ENCODE measurements at places on chromosomes 16 and 17. TPM values are rescaled to one million over a fixed set of nuclear protein-coding genes. Genes with fewer than 3 reads are reported as not detected.
A peak's percentile ranks its signal among the peaks of the same experiment; 100 is the strongest.

DNA sequence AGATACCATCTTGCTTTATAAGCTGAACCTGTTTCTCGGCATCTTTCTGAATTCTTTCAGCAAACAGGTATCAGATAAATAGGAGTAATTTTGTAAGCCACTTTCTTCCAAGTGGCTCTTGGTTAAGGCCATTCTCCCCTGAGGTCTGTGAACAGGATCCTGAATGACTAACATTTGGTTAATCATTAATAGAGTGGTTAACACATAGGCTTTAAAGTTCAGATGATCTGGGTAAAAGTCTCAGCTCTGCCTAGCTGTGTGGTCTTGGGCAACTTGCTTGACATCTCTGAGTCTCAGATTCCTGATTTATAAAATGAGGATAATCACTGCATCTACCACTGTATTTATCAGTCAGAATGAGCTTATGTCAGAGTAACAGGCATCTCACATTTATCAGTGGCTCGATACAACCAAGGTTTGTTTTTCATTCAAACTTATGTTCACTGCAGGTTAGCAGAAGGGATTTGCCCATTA lies 44.4 kb upstream of the ANKFN1 start:
- no peak for DNase-seq

GRCh38 chr17:68598545-68598961 lies 2.6 kb downstream of the FAM20A start:
- no peak for DNase-seq

DNA sequence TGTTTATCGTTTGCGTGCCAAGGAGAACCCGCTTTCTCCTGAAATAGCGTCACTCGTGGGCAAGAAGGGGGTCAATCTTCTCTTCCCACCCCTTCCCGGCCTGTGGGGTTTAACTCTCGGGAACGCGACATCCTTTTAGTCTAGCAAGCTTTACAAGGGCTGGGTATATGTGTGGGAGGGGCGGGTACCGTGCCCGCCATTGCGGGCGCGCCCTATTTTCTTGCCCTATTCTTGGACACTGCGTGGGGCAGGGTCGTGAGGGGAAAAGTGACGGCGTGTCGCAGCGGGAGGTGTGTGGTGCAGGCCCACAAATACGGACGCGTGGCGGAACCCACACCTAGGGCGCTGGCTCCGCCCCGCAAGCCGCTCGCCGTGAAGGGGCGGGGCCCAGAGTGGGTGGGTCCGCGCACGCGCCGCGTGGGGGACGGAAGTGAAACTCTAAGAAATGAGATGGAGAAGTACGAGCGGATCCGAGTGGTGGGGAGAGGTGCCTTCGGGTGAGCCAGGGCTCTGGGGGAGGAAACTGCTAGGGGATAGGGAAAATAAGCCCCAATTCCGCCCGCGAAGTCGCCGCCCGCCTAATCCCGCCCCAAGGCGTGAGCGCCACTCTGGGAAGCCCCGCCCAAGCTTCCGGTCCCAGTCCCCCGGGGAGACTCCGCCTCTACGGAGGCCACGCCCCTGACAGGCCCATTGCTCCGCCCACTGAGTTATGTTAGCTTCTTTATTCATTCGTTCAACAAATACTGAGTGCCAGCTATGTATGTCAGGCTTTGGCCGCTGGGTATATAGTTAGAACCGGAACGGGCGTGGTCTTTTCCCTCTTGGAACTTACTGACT lies at the start of gene NEK8:
NEK8 (plus strand) TSS at position 425 of the 837 bp plus-strand sequence; CDS start at position 451, 26 bp downstream.
- peak; percentile 97 for DNase-seq

GRCh38 chr16:75074920-75075687 lies 41.5 kb downstream of the LDHD start:
- peak; percentile 72 for DNase-seq

DNA sequence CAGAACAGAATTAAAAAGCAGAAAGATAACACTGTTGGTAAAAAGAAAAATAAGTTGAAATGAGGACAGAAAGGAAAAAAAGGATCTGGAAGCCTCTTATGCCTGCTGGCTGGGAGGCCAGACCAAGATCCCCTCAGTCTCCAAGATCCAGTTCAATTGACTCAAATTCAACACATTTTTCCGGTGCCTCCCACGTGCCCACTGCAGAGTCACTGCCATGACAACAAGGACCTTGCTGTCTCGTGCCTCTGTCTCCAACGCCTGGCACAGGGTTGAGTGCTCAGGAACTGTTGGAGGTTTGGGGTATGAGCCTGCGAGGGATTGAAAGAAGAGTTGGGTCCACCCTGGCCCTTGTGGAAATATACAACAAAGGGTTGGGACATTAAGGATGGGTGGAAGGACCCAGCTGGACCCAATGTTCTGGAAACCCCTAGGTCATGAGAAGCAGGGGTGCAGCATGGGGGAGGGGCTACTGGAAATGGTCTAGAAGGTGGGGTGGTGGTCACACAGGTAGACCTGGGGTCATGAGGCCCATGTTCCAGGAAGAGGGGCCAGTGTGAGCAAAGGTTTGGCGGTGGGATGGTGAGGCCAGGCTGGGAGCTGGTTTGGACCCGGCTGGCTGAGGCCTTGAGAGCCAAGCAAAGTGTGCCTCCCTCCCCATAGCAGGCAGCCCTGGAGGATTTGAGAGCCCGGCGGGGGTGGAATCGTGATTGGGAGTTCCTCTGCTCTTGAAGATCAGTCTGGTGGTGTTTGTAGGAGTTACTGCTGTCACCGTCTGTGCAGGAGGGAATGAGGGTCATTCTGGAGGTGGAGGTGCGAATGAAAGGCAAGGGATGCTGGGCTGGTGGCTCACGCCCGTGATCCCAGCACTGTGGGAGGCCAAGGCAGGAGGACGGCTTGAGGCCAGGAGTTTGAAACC lies 1.3 kb downstream of the IL34 start:
- DNase-seq: no peak

GRCh38 chr17:17109907-17110306 lies 67.7 kb downstream of the MPRIP start:
- DNase-seq: peak; percentile 70

DNA sequence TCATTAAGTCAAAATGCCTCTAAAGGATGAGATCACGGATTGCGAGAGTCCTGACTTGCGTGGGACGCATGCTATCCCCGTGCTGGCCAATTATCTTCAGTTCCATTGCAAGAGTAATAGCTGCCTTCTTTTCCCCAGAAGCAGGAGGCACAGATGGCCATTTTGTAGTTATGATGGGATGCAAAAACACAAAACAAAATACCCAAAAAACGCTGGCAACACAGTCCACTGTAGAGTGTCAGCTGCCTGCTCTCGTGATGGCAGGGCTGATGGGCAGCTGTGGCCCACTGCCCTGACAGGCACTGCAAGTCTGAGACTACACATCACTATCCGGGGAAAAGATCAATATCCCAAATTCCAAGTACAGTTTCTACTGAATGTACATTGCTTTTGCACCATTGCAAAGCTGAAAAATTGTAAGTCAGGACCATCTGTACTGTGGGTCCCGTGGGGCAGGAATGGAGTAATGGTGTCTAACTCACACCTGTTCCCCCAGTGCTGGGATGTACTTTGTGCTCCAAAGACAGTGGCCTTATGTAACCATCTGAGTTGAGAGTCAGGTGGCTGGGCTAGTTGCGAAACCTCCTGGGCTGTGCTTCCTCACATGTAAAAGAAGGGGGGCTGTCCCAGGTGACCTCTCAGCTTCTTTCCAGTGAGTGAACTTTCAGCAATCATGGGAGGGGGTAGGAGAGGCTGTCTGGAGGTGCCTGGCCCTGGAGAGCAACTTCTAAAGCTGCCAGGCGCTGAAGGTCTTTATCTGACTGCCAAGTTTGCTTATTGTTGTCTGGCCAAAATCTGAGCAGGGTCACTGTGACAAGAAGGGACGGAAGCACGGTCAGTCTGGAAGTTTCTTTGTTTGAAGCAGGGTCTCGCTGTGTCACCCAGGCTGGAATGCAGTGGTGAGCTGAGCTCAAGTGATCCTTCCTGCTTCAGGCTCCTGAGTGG lies 4.7 kb downstream of the SLC47A1 start:
- DNase-seq: no peak

GRCh38 chr17:51685287-51685909 lies 425.1 kb downstream of the UTP18 start:
- no peak for DNase-seq

DNA sequence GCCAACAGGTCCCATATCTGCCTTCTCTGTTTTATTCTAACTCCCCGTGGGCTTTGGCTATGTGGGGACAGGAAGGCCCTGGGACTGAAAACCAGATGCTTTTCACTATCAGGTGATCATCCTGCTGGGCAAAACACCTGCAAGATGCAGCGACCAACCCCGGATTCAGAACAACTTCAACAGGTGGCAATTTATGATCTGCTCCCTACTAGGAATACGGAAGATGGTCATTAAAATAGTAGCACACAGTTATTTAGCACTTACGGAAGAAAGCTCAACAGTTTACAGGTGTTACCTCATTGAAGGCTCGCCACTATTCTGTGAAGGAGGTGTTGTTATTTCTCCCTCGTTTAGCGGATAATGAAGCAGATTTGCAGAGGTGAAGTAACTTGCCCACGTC lies 7.8 kb upstream of the SLC5A11 start:
- DNase-seq: no peak

- DNase-seq: no peak
Measured at GRCh38 chr17:68585643-68586042, 15.5 kb downstream of the FAM20A start.

GRCh38 chr16:12195296-12195695 lies 218.8 kb downstream of the SNX29 start:
- DNase-seq: no peak

DNA sequence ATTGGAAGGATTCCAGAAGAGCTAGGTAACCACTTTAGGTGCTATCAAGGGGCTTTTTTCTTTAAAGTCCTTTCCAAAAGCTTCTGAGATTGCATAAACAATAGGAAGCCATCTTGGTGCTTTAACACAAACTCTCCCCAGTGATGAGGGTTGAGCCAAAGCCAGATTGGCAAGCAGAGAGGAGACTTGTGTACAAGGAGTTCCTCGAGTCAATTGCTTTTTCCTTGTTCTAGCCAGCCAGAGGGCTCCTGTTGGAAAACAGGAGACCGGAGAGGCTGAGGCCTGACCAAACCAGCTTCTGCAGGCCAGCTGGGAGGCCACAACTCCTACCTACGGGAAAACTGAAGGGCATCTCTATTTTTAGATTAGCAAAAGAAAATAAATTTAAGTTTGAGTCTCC lies 46.5 kb downstream of the MAPT start:
- DNase-seq: no peak

The PLXDC1 gene
- 19.3 TPM for total RNA-seq

The DOC2B gene
- total RNA-seq: 4.5 TPM

The TNFRSF17 gene
- total RNA-seq: not detected

The HSD17B1 gene
- total RNA-seq: 1.4 TPM

The C16orf92 gene
- not detected for total RNA-seq

The NRN1L gene
- total RNA-seq: 0.54 TPM

The PRSS33 gene
- not detected for total RNA-seq

Measured in Right ventricle myocardium inferior (tissue), 1 donor.